Vagina (tissue), 2 donors: ENCODE measurements at places on chromosomes 6 and 20.

DNA sequence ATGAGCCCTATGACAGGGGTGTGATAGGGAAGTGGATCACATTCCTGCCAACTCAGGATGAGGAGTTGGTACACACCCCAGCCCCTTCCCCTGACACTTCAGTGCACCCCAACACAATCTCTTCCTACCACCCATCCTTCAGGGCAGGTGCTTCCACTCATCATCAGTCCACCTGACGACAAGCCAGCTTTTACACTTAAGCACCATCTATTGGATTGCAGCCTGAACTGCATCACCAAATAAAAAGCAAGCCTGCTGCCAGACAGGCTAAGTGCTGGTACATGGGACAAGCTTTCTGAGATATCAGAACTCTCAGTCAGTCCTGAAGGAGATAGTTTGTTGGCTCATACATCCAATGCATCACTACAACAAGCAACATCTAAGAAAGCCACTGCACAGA lies 69.0 kb upstream of the TMEM200A start:
- DNase-seq = no peak

DNA sequence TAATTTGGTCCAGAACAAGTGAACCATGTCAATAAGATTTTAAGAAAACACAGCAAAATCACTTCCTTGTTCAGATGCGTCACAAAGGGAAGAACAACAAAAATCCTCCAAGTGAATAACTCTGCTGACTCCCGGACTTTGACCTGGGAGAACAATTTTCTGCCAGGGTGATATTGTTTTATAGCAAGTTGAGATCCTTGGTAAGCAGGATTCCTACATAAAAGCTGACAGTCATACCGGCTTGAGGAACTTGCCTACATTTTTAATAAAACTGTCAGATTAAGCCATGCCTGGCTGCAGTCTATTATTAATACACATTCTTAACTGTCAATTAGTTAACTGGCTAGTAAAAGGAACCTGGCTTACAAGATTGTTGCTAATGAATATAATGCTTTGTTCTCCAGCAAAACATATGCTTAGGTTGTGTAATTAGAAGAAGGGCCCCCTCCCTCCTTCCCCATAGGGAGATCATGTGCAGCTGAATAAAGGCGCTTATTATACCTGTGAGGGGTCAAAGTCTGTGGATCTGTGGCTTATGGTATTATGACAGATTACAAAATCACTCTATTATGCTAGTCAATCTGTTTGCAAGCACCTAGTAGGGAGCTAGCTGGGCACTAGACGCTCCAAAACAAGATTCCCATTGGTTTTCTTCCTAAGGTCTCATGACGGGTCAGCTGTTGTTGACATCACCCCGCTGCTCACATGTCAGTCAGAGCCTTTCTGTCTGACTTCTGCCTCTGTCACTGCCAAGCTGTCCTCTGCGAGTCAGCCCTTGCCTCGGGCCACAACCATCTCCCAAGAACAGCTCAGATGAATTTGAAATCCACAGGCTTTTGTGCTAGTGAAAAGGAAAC lies 44.6 kb upstream of the SEC63 start:
- DNase-seq = no peak

GRCh38 chr20:6767536-6768227 lies at the start of gene BMP2:
Gene BMP2 (plus strand): TSS chr20:6767686. CDS start chr20:6770127, 2,441 bp downstream.
- DNase-seq = no peak

DNA sequence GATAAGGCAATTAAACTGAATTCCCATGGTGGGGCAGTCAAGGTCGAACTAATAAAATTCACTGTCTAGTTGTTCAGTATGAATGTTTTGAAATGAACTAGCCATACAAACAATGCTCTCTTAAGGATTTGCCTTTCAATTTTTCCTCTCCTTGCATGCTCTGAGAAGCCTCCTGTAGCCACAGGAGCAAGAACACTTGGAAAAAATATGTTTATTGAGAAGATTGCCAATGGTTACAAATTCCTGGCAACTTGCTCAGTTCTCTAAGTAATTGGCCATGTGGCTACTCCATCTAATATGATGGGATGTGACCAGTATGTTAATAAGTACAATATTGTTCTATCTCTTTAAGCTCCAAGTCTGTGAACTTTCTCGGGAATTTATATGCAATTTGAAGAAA lies 49.4 kb downstream of the FUT9 start:
- no peak for DNase-seq

GRCh38 chr6:23323897-23324296 lies 754.5 kb downstream of the HDGFL1 start:
- DNase-seq = no peak

- peak; percentile 76 for DNase-seq
Measured at GRCh38 chr20:40961686-40962640, 66.7 kb upstream of the TOP1 start.

- no peak for DNase-seq
Measured at GRCh38 chr20:42587427-42587826, 602.3 kb downstream of the PTPRT start.

DNA sequence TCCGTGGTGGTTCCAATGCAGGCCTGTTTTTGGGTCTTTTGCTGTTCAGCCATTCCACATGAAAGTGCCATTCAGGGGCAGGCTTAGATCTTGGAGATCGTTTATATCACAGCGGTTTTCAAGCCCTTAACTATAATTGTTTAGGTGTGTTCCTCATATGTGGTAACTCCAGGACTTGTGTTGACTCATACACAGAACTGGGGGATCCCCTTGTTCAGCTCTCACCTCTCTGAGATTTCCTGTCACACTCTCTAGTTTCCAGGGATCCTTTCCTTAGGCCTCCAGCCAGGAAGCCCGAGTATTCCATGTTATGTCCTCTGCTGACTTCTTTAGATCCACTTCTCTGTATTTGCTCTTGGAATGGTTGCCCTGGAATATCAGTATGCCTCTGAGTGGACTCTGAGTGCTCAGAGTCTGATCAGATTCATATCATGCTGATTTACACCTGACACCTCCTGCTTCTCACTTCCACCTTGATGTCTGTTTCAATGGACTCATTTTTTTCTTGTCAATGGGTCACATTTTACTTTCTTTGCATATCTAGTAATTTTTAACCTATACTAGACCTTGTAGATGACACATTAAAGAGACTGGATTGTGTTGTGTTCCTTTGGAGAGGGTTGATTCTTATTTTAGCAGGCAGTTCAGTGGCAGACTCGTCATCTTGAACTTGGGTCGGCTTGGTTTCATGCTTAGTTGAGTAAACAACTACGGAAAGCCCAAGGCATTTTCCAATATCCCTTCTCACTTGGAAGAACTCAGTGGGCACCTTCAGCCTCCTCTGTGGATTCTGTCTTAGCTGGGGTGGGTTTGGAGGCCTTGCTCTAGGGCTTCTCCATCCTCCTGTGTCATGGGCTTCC lies 13.1 kb downstream of the NTSR1 start:
- DNase-seq = no peak

- DNase-seq = no peak
Measured at GRCh38 chr6:137351890-137352289, 132.7 kb upstream of the IFNGR1 start.

- DNase-seq = no peak
Measured at GRCh38 chr6:56040223-56040622, 164.8 kb upstream of the BMP5 start.

GRCh38 chr6:133463790-133464189 lies 222.6 kb downstream of the EYA4 start:
- DNase-seq = no peak

- DNase-seq = no peak
Measured at GRCh38 chr6:103534814-103535213, 1324.9 kb downstream of the HACE1 start.

GRCh38 chr6:38501931-38502330 lies 137.8 kb downstream of the BTBD9 start:
- DNase-seq = no peak

GRCh38 chr6:6497976-6498375 lies 90.5 kb upstream of the LY86 start:
- no peak for DNase-seq

DNA sequence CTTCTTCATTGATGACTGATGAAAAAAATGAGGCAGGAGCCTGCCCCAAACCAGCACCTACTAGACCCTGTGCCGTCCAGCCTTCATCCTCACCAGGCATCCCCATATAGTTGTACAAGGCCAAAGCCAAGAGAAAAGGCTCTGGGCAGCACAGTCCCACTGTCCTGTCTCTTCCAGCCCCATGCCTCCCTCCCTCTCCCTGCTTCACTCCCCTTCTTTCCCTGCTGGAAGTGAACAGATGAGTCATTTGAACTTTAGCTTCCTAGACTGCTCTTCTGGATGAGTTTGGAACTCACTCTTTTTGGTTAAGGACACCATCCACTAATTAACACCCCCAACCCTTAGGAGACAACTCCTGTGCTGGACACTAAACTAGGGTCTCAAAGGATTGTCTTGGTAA lies 235.2 kb downstream of the LRFN2 start:
- no peak for DNase-seq

DNA sequence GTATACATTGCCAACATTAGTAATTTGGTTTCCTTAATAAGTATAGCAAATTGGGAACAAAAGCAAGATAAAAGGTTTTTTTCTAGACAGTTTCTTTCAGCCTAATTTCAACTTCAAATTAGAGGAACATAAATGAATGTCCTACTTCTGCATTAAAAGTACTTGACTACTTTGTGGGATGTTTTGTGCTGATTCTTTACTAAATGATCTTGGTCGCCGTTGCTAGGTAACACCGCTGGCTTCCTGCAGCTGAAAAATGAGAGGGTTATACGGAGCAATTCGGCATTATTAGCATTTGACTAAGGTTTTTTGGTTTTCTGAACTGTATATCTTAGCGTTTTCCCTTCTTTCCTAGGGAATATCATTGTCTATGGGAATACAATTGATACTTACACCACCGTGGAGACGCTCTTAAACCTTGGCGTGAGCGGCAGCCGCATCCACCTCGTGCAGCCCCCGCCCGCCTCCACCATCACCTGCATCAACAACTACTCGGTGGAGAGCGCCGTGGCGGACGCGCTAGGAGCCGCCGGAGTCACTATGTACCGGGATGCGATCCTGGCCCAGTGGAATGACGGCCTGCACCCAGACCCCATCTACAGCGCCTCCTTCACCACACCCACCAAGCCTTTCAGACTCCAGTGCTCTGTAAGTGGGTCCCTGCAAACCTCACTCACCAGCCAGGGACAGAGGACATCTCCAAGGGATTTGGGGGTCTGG lies 90.9 kb upstream of the INSM1 start:
- no peak for DNase-seq

GRCh38 chr6:156934069-156934460 lies 156.9 kb downstream of the ARID1B start:
- no peak for DNase-seq

DNA sequence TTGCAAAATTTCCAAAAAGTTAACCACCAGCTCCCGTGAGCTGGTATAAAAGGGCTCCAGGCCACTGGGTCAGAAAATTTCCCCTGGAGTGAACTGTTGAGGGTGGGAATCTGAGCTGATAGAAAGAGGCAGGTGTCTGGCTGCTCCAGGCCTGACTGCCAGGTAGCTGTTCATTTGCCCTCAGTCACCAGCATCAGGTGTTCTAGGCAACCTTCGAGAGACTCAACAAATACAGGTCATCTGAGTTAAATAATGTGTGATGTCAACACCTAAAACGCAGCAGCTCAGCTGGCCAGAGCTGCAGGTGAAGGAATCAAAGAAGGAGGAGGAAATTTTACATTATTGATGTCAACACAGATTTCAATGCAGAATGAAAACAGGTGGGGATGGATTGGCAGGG lies 46.7 kb downstream of the KCNK5 start:
- DNase-seq = no peak

DNA sequence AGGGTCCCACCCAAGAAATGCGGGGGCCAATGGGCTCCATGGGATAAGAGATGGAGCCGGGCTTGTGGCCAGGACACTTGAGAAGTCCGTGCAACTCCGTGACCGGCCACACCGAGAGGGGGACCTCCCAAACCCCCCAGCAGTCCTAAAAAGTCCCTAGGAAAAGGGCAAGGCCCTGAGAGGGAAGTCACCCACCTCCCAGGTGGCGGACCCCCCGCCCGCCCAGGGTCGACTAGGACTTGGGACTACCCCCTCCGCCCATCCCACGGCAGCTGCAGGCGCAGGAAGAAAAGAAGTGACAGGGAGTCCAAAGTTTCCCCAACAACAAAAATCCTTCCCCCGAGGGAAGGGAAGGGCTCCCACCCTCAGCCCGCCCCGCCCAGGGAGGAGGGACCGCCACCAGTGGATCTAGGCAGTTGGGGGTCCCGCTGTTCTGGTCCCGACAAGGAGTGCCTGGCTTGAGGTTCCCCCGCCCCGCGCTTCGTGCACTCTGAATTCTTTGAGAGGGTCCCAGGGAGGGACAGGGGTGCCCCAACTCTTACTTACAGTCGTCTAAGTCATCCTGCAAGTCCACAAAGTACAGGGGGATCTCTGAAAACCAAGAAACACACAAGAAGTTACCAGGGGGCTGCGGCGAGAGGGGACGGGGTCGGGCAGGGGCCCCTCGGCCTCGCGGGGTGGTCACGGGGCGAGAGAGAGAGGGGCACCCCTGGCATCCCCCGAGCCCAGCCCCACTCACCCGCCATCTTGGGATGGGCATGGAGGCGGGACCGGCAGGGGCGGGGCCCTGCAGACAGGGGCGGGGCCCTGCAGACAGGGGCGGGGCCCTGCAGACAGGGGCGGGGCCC lies 611 bp upstream of the RAB22A start:
- no peak for DNase-seq

DNA sequence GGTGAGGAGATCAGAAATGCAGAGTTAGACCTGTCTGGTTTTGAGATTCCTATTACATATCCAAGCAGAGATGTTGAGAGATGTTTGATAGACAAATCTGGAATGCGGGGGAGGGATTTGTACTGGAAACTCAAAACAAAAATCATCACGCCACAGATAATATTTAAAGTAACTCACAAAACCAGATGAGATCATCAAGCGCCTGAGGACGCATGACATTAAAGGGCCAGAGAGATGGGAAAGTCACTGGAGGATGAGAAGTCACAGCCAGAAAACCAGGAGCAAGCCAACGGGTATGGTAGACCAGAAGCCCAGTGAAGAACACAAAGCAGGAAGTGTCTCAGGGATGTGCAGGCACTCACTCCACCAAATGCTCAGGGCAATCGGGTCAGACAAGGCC lies 87.7 kb downstream of the DLL1 start:
- peak; percentile 19 for DNase-seq

DNA sequence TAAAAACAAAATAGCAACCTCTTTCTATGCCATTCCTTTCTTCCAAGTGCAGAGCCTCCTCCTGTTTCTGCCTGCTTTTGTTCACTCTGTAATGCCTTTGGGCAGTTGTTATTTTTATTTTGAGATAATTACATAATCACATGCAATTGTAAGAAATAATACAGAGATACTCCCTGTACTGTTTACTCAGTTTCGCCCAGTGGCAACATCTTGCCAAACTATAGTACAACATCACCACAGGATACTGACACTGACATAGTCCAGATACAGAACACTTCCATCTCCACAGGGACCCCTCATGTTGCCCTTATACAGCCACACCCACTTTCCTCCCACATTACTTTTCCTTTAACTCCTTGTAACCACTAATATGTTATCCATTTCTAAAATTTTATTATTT lies 59.7 kb downstream of the BANF2 start:
- DNase-seq = no peak
